ENCODE measurements at places on chromosomes 7 and 10.

DNA sequence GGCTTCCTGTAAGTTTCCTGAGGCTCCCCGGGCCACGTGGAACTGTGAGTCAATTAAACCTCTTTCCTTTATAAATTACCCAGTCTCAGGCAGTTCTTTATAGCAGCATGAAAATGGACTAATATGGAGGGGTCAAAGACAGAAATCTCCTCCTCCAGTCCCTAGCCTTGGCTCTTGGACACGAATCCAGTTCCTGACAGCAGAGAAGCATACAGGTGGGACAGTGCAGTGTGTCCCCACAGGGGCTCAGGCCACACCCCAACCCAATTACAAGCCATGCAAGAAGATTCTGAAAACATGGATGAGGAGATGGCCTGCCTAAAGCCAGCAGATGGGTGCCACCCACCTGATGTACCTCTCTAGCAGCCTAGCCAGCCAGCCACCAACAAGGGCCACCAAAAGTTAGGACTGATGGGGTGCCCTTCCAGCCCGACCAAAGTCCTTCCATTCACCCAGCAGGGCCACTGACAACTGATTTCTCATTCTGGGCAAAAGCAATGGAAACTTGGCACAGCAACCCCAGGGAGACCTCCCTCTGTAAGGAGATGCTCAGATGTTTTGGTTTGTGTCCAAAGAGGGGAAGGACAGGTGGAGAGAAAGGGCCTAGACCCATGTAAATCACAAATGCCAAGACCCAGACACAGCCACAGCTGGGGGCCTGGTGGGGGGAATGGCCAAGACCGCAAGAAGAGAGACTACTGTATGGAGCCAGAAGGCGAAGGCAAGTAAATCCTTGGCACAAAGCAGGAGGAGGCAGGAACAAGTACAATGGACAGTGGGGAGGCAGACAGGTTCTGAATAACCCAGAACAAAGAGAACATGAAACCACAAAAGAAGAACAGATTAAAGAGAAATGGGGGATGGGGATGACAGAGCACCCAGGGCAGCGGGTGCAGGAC is 13.6 kb downstream of the GPRIN2 start:
- DNase-seq, result no peak

DNA sequence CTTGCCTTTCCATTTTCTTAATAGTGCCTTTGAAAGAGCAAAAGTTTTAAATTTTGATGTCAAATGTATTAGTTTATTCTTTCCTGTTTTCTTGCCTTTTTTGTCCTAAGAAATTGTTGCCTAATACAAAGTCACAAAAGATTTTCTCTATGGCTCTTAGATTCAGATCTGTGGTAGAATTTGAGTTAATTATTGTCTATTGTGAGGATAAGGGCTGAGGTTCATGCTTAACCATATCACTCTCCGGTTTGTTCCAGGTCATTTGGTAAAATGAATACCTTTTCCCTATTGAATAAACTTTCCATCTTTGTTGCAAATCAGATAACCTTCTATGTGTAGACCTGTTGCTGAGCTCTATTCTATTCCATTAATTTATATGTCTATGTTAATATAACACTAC is 96.0 kb downstream of the NOD1 start:
- no peak for DNase-seq

- DNase-seq, result no peak
Observed at GRCh38 chr7:39735903-39736302, 112.5 kb downstream of the RALA start.

GRCh38 chr7:7848246-7848645 is 120.3 kb upstream of the GLCCI1 start:
- no peak for DNase-seq

GRCh38 chr7:27245124-27245797 is 2.7 kb downstream of the EVX1 start:
- DNase-seq, result no peak

DNA sequence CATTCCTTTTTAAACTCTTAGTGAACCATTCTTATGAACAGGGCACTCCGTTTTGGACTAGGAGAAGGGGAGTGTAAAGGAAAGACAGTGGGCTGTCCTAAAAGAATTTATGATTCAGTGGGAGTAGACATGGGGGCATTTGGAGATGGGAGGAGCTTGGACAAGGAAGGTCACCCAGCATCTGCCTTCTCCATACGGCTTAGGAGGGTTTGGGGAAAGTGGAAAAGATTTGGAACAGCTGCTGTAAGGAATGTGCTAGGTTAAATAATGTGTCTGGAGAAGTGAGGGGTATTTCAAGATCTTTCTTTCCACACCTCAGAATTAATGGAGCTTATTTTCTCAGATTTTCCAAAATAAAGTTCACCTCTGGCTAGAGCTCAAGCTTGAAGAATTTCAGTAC is 24.0 kb downstream of the SLC35G1 start:
- DNase-seq, result no peak

- DNase-seq, result no peak
Observed at GRCh38 chr10:60917331-60918280, 26.4 kb downstream of the RHOBTB1 start.
